Suppressor macrophage treated with lipopolysaccharide for 4 hours (primary cell): ENCODE measurements at places on chromosomes 2 and 18.

DNA sequence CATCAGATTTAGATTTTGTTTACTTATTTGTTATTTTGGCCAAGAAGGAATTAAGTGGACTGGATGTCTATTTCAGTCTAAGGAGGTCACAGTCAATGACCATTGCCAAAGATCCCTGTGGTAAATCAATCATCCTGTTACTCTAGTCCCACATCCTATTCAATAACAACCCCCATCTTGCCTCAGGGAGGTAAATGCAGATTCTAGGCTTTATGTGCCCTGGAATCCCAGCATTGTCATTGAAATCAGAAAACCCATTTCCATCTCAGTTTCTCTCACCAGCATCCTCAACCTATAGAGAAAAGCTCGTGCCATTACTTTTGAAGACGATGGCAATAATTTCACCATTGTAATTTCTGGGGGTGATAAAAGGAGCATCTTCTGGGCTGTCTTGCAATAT, 71.8 kb downstream of the SKA1 start:
- DNase-seq, result no peak

DNA sequence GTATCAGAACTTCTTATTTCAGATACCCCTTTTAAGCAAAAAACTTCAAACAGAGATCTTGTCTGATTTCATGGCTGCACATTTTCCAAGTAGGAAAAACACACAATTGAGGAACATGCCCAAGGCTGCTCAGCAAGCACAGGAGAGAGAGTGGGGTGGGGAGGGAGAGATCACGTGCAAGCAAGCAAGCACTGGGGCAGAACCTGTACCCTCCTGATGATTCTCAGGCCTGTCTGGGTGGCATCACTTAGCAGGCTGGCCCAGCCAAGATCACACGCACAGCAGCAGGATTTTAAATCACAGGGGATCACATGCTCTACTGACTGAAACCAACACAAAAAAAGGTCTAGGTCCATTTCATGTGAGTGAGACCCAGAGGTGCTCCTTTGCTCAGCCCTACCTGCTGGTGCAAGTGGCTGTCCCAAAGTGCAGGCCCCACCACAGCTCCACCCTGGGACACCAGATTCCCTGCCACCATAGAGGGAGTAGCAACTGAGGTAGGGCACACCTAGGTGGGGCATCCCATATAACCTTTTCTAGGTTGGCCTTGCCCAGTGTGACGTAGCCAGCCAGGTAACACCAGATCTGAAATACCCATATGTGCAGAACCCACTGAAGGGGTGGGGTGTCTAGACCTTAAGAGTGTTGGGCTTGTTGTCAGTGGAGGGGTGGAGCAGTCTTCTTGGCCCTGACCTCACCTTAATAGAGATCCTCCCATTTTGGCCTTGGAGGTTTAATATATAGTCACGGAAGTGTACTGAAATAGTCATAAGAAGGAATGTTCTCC, 1.8 kb upstream of the LYPD6B start:
- no peak for DNase-seq

GRCh38 chr2:19929226-19929625, 27.4 kb upstream of the TTC32 start:
- DNase-seq, result no peak

DNA sequence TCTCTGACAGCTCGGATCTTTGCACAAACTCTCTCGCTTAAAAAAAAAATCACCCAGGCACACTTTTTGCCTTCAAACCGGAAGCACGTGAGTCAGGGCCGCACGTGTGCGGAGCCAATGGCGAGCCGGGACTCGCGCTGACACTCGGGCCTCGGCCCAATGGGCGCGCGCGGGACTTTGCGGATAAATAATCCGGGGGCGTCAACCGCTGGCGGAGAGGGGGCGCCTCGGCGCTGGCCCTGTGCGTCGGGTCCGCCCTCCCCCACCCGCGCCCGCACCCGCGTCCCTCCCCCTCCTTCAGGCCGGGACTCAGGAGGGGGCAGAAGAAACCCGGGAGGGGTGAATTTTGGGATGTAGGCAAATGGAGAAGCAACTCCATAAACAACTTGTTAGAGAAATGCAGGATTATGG, 319 bp upstream of the EN1 start:
- no peak for DNase-seq

DNA sequence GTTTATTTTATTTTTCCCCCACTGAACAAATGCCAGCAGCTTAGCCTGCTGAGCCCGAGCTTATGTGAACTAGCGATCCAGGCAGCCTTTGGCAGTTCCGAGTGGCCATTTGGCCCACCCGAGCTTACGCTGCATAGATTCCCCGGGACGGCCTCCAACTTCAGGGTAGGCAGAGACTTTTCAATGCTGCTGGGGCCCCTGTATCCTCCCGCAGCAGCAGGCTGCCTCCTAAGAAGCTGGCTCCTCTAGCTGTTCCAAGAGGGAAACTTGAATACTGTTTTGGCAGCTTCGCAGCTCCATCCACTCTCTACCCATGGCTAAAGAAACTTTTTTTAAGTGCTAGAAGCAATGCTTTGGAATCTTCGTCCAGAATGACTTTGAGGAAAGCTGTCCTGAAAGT, 295.2 kb downstream of the SS18 start:
- DNase-seq, result no peak

DNA sequence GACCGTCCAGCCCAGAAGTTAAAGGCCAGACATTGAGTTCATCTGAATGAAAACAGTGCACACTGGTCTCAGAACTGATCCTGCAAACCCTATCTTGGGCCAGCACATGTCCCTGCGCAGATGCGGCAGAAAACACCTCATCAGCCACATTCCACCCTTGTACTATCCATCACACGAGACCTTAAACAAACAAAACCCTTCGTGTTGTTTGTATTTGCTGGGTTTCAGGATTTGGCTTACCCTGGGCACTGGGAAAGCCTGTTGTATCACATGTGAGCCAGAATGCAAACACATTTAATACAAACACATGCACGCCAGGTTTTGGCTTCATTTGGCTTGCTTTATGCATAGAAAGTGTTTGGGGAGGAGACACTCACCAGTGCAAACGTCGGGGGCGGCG, 12.5 kb downstream of the WIPF1 start:
- DNase-seq, result no peak

DNA sequence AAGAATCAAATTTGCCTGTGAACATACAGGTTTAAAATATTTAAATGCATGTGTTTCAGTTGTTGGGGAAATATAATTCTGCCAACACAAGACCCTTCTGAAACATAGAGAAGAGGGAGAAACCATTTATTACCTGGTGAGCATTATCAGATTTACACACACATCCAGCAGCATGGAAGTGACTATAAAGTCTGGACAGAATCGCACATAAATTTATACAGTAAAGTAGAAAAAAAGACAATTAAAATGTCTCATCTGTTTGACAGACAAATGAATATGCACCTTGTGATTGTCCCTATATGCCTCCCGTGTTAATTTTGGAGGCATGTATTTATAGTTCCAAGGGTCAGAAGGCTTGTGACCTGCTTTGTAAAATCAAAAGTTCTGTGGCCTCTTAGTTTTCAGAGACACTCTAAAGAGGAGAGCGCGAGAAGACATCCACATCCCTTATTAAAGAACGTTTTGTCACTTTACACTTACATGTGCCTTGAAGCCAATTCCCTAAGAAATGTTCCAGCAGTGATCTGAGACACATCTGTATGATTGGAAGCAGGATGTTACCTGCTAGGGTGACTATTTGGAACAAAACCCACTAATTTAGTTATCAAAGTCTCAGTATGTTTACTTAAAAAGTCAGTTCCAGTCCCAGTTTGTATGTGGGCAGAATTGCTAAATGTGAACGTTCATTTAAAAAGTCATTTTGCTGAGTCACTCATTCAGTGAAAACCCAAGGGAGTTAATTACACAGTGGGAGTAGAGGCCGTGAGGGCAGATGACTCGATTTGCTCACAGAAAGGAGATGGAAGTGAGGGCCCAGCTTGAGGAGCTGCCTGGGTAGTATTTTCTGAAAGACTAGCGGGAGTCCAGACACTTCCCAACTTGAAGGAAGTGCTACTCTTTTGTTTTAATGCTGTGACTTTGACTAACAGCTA, 527.6 kb upstream of the MEX3C start:
- DNase-seq, result no peak

GRCh38 chr18:10139783-10140410, 226.1 kb downstream of the VAPA start:
- DNase-seq, result no peak

GRCh38 chr2:230158468-230158867, 61.3 kb downstream of the SP110 start:
- no peak for DNase-seq

- peak; percentile 69 for DNase-seq
Observed at GRCh38 chr2:102301867-102302362, 9.4 kb upstream of the IL1RL1 start.

GRCh38 chr2:135997380-135997779, 12.0 kb upstream of the DARS1 start:
- peak; percentile 59 for DNase-seq
